ENCODE measurements at places on chromosomes 6 and 20.

GRCh38 chr6:108524528-108525248 is 36.0 kb upstream of the FOXO3 start:
- DNase-seq: no peak

GRCh38 chr6:39829331-39829730 is 37.2 kb downstream of the DAAM2 start:
- no peak for DNase-seq

DNA sequence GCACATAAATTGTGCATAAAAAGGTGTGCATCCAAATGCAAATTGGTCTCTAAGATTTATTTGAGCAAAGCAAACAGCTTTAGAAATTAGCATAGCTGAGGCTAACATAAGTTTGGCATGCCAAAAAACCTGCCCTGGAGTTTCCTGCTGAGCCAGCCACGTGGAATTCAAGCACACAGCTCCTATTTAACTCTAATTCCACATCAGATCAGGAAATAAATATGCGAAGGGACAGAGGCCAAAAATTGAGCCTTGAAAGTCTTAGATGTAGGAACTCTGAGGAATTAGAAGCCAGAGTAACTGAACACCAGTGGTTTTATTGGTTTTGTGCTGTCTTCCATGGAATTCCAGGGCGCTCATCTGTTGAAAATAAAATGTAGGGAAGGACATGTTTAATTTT is 19.6 kb downstream of the SOBP start:
- DNase-seq: no peak

- no peak for DNase-seq
Measured at GRCh38 chr6:1963596-1963995, 281.8 kb downstream of the GMDS start.

DNA sequence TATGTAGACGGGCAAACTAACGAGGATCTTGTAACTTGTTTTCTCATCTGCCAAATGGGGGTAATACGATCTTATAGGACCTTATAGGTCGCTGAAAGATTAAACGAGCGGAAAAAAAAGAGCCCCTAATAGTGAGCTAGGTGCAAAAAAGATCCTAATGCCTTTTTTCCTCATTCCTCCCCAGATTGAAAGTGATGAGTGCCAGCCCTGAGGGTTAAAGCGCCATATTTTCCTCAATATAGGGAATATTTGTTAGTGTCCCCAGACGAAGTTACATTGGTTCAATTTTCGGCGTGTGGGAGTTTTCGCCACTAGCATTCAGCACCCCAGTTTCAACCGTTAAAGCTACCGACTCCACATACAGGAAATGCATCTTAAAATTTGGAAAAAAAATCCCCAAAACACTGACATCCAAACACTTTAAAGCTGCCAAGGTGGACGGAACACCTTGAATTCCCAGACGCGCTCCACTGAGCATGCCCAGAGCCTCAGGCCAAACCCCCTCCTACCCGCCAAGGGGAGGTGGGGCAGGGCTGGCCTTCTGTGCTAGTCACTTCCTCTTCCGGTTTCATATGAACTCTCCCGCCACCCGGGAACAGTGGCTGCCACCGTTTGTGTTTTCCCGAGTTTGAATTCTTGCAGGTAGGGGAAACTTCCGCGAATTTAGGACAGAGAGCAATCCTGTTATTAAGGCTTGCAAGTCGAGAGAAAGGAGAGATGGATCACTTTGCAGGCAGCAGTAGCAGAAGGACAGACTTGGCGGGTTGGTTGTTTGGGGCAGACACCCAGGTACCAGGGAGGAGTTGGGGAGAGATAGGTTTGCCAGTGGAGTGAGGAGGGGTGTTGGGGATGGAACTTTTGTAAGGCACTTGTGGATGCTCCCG is at the start of gene PRIM2:
Gene PRIM2, plus strand, starts transcription at position 571 of the 884 bp plus-strand sequence. CDS start 816 bp downstream, outside the sequence.
- peak; percentile 87 for DNase-seq

- no peak for DNase-seq
Measured at GRCh38 chr6:152146385-152146784, 338.9 kb downstream of the ESR1 start.

DNA sequence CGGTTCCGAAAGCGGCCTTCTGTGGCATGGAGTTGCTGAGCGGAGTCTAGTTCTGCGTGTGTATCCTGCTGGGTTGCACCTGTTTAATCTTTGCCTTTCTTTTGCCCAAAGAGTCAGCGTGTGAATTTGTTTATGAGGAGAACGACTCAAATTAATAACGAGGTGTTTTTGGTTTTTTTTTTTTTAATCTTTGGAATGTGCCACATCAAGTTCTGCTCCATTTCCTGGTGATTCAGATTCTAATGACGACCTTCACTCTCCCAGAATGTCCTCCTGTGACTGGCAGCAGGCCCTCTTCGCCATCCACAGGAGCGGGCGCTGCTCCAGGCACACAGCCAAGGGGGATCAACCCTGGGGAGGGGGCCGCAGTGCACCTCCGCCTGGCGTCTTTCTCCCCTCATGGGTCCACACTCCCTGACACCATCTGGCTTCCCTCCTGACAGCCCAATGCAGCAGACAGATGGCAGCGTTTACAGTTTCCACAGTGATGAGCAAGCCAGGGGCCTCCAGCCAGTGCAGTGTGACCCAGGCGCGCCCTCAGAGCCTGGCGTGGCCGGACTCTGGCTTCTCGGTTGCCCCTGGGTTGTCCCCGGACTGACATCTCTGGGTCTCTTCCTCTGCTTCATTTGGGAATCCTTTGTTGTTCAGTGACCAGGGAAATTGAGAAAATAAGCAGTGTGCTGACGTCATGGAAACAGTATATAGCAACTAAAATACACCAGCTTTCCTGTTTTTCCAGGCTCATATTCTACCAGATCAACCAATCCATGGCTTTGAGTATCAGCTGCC is 27.5 kb upstream of the AFDN start:
- DNase-seq: no peak

GRCh38 chr20:11712639-11713160 is 205.0 kb upstream of the BTBD3 start:
- DNase-seq: no peak

DNA sequence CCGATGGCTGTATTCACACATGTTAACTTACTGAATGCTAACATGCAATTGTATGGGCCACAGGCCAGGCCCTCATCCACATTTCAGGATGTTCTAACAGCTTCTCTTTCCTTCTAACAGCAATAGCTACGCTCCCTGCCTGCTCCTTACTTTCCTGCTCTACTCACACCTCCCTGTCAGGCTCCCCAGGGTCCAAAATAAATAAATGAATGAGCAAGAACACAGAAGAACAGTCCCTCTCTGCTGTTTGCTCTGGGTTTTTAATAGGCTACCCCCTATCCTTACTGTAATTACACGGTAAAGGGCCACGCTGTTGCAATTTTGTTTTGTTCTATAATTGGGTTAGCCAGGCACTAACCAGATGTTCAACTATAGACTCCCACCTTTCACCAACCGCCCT is 135.6 kb downstream of the GMDS start:
- no peak for DNase-seq

- DNase-seq: no peak
Measured at GRCh38 chr6:147384029-147384428, 124.5 kb upstream of the SAMD5 start.

GRCh38 chr6:52666523-52666922 is 4.4 kb upstream of the TMEM14A start:
- DNase-seq: no peak

DNA sequence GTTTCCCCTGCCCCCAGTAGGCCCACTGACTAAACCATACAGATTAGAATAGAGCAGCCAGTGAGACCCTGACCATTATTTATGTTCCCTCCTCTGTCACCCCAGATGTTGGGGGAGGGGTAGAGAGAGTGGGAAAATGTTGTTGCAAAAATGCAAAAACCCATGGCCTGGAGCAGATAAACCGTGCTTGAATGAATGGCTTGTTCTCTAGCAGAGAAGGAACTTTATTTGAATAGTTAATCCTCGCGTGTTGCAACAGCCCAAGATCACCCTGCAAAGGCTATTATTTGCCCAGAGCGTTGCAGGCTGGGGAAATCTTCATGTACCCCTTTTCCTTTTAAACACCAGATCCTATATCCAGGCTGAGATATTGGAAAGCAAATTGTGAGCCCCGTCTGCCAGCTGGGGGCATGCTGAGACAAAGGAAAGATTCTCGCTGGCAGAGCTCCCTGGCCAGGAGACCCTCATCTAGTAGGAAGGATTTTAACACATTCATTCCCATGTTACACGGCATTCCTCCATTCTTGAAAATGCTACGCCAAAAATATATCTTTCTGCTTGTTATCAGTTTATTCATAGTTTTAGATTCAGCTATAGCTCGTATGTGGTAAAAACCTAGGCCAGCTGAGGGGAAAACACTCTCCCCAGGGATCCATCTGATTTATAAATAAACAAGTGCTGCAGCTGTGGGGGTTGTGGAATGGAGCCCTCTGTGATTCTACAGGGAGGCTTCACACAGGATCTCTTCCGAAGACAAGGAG is 53.0 kb downstream of the LINC00237 start:
- DNase-seq: no peak

DNA sequence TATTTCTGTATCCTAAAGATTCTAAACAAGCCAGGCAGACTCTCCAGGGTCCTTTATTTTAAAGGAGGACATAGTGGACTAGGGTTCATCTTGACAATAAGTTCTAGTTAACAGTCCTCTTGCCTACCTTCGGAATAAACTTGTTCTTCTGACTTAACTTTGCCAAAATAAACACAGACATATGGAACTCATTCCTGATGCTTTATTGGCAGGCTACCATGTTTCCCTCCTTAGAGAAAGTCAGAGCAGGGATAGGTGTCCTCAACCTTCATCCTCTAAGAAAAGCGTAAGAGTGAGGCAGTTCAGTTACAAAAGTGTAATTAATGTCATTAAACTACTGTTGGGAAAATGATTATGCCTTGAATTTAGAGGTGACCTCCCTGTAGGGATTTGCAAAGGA is 46.9 kb upstream of the NRSN1 start:
- DNase-seq: no peak

- no peak for DNase-seq
Measured at GRCh38 chr20:54534101-54534500, 58.7 kb downstream of the DOK5 start.

GRCh38 chr6:133937909-133938308 is 15.1 kb upstream of the TBPL1 start:
- no peak for DNase-seq

DNA sequence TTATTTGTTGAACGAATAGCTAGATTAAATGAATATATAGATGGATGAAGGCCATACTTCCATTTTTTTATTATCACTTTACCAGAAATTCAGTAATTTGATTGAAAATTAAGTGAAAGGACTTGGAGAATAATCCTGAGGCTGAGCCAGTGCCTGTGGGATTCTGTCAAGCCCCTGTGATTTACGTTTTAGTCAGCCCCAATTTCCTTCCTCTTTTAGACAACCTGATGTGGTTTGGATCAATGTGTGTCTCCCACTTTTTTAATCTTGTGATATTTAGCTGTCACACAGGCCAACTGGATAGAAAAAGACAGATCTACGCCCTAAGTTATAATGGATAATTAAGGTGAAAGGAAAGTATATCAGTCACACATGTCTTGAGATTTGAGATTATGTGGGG is 188.8 kb downstream of the EDN1 start:
- DNase-seq: no peak

DNA sequence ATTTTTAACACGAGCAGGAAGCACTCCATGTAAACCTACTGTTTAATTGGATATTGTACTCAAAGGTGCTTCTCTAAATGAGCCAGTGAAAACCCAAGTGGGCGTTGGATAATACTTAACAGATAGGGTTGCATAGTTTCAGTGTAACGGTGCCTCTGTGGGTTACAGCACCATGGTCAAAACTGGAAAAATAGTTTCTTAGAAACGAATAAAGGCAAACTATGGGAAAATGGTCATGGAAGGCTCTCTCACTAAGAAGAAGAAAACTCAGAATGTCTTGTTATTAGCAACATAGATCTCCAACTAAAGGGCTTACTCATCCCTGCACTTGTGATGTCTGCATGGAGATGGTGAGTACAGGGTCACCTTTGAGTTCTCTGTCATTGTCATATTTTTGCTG is 59.1 kb upstream of the NEDD9 start:
- DNase-seq: no peak

DNA sequence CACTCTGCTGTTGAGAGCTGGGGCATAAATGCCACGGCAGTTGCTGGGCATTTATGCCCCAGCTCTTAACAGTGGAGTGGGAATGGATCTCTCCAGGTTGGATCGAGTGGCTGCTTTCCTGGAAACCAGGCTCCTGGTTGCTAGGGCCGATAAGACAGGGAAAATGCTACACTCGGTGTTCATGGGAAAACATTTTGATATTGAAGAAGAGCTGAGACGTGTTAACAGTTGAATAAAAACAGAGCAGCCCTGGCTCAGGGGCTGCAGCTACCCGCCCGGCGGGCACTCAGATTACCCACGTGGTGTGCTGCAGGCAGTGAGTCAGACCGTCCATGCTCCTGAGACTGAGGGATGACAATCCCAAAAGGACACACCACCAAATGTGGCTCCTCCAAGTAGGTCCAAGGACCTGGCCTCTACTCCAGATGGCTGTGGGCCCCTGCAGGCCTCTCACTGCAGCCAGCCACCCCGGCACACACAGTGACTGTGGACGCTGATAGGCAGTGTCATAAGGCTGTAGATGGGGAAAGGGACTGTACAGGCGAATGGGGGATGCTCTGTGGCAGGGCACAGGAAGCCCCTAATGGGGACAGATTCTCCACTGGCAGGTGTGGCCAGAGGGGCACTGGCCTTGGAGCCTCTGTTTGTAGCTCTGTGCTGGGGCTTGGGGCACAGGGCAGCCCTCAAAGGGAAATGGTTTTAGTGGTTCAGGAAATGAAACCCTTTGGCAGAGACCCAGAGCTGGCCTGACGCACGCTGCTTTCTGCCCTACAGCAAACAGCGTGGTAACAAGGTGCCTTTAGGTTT is 237.8 kb downstream of the LY86 start:
- DNase-seq: peak; percentile 47

GRCh38 chr6:27471365-27472115 is 1.4 kb downstream of the ZNF184 start:
- no peak for DNase-seq

GRCh38 chr6:167094436-167094819 is 28.5 kb upstream of the CCR6 start:
- DNase-seq: peak; percentile 32

- DNase-seq: no peak
Measured at GRCh38 chr6:156009656-156010055, 554.0 kb upstream of the NOX3 start.

DNA sequence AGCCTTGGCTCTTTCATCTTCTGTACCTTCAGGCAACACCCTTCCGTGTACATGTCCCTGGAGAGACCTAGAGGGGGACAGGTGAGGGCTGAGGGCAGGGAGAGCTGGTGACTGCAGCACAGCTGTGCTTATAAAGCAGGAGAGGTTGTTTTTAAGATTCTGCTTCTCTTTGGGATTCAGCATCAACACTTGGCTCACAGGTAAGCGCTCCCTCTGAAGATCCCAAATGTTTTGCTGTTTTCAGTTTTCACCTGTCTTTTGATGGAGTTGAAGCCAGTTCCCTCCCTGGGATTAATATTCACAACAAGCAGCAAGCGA is 19.4 kb upstream of the TRAF3IP2 start:
- DNase-seq: no peak

- DNase-seq: no peak
Measured at GRCh38 chr20:52518735-52519134, 327.2 kb upstream of the ZFP64 start.

DNA sequence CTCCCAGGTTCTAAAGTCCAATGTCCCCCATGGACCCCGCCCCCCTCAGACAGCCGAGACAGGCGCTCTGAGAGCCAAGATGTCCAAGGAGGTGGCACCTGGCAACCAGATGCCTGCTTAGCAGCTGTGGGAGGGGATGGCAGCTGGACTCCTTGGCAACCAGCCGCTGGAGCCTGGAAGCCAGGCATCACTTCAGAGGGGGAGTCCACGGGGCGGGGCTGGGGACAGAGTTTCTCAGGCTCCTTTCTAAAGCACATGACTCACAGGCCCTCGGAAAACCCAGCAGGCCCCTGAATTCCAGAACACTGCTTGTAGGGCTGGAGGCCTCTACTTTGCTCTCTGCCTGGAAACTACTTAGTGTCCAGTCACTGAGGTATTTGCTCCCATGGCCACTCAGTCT is 51.5 kb downstream of the PREX1 start:
- no peak for DNase-seq

Measured in thyroid gland (tissue), 4 donors.